ENCODE measurements at places on chromosomes 13 and 19. TPM values are rescaled to one million over a fixed set of nuclear protein-coding genes. Genes with fewer than 3 reads are reported as not detected.

Gene ZGLP1
- polyA plus RNA-seq = not detected

Gene KIR2DL4
- 67.2 TPM for polyA plus RNA-seq

Gene CLDN10
- not detected for polyA plus RNA-seq

Gene ZNF135
- polyA plus RNA-seq = not detected

Gene TMEM91
- polyA plus RNA-seq = 5.2 TPM

Gene FLT3LG
- 28.3 TPM for polyA plus RNA-seq

Gene HDGFL2
- 7.3 TPM for polyA plus RNA-seq

DNA sequence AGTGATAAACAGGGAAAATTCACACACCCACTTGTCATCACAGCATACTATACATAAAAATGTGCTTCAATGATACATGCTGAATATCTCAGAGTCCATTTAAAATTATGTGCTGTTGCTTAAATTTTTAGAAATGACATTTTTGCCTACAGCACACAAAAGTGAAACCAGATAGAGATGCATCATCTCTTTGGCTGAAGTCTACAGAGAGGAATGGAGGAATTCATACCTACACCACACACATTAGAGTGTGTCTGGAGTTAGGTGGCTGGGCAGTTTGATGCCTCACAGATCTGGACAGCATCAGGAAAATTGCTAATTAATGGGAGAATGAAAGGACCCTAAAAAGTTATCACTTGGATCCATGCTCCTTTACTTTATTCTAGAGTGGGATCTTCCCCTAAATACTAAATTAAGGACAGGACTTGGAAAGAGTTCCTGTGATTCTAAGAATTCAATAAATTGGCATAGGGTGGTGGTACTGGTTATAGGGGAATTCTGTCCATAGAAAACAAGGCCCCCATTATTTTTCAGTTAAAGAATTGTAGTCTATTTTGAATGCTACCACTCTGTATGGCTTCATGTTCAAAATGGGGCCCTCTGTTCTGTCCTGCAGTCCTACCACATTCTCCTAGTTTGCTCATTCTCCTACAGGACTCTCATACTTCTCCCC is 41.3 kb downstream of the RCBTB2 start:
- peak; percentile 29 for DNase-seq

DNA sequence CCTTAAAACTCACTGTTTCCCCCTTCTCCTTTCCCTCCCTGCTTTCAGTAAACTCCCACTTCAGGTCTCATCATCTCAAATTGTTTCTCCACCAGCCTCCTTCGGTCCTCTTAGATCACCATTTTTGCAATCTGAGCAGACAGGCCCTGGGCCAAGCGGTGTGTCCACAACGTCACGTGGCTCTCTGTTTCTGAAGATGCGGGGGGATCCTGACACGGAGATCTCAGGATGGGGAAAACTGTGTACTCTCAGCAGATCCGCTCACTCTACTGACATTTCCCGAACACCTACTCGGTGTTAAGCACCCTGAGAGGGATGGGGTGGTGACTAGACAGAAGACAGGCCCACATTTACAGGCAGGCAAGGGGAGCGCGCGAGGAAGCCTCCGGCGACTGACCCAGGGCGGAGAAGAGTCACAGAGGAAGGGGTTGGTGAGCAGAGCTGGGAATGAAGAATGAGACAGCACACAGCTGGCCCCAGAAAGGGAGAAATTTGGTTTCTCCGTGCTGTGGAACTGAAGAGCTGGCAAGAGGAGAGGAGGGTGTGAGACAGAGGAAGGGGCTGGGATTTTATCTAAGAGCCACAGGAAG is 38.8 kb downstream of the SERP2 start:
- no peak for DNase-seq

GRCh38 chr13:53045189-53045588 is 16.6 kb downstream of the OLFM4 start:
- DNase-seq = no peak

- DNase-seq = no peak
Measured at GRCh38 chr19:32012886-32013631, 332.4 kb upstream of the ZNF507 start.

DNA sequence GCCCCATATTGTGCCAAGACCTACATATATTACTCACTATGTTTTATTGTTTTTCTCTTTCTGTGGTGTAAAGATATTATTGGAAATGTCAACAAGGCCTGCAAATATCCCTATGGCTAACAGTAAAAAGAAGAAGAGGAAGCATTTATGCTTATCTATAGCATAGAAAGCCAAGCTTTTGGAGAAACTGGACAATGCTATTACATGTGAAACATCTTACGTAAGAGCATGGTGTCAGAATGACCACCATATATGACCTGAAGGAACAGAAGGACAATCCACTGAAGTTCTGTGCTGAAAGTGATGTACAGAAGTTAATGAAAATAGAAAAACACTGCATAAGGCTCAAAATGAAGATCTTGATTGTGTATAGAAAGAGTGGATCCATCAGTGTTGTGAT is 145.2 kb downstream of the KCTD12 start:
- no peak for DNase-seq

DNA sequence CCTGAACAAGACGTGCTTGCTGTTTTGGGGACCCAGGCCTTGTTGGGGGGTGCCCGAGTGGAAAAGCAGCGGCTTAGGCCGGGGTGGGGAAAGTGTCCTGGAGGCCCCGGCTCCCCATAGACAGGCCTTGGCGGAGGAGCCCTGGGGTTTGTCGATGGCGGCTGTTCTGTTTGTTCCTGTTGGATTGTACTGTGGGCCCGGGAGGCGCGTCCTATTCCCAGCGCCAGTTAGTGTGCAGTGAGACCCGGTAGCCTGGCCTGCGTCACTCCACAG is 11.1 kb downstream of the NCLN start:
- no peak for DNase-seq

DNA sequence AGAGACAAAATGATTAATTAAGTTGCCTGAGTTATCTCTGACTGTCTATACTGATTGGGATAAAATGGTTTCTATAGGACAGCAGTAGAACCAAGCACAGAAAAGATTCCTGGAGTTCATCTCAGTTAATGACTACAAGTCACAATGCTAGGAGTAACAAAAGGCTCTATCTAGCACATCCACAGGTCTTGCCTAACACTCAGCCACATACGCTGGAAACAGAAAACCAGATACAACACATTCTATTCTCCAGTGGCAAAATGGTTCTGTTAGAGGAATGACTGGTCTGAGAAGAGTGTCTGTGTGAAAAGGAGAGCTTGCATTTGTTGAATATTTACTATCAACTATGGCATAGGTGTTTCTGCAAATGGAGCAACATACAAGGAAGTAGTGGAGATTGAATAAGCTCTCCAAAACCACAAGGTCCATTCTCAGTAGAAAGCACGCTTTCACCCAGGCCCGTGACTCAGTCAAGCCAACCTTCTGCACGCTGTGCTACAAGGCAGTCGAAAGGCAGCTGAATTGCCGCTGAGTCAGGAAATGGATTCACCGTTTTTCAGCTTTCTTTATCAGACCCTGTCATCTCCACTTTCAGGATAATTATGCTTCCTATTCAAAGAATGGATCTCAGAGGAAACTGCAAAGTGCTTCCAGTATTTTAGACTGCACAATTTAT is 761.5 kb downstream of the EFNB2 start:
- DNase-seq = no peak

GRCh38 chr19:15891434-15891833 is 6.4 kb downstream of the CYP4F2 start:
- DNase-seq = no peak

DNA sequence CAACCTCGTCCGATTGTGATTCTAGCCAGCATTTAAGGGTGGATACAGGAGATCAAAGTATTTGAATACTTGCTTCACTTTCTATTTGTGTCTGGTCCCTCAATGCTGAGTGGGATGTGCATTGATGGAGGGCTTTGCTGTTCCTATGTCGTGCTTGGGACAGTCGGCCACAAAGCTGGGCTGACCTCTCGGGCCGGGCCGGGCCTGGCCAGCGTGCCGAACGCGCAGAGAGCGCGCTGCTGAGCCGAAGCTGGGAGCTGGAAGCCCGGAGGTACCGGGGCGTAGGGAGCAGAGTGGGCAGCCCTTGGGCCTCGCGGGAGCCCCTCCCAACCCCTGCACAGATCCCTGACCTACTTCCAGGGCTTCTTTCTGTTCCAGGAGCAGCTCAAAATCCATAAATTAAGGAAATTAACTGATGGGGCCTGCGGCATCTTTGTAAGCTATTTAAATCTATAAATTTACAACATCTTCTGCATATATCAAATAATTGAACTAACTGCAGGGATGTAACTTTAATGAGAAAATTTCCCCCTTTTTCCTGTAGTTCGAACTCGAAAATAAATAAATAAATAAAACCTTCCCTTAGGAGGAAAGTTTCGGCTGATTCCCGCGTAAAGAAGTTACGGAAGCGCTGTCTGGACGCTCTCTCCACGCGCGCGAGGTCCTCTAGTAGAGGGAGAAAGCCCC is 1.8 kb upstream of the KCTD15 start:
- DNase-seq = no peak

DNA sequence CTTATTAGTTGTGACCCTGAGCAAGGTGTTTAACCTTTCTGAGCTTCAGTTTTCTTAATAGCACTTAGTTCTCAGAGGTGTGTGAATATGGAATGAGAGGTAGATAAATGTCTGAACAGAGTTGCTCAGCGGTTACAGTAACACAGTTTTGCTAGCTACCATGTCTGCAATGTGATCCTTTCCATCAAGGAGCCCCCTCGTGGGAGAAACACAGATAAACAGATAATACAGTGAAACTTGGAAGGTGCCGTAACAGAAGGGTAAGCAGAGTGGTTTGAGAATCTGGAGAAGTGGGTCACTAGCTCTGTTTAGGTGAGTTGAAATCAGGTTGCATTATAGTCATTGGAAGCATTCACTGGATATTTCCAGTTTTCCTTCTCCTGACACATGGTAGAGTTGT is 38.9 kb downstream of the IRS2 start:
- no peak for DNase-seq

DNA sequence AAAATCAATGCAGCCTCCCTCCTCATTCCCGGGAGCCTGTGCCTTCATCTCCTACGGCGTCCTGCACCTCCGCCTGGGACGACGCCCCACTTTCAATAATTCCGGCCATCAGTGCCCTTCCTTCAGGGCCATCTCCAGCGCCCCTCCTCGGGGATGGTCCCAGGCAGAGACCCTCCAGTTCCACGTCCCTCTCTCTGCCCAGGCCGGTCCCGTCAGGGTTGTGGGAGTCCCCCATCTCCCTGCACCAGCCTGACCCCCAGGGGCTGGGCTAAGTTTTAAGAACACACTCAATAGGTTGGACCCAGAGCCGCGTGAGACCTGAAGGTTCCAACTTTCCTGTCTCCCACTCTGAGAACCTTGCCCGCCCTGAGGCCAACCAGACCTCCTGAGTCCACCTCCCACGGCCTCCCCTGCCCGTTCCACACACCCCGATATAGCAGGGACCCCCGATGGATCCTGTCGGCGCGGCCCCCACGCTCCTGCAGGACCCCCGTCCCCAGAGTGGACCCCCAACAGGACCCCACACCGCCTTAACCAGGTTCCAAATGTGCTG is 646 bp downstream of the TMEM161A start:
- DNase-seq = no peak

GRCh38 chr19:2096480-2097202 is at the start of gene IZUMO4:
TSS of gene IZUMO4 (plus strand) at chr19:2096915. CDS start at chr19:2096946, 31 bp downstream.
- peak; percentile 99 for DNase-seq

DNA sequence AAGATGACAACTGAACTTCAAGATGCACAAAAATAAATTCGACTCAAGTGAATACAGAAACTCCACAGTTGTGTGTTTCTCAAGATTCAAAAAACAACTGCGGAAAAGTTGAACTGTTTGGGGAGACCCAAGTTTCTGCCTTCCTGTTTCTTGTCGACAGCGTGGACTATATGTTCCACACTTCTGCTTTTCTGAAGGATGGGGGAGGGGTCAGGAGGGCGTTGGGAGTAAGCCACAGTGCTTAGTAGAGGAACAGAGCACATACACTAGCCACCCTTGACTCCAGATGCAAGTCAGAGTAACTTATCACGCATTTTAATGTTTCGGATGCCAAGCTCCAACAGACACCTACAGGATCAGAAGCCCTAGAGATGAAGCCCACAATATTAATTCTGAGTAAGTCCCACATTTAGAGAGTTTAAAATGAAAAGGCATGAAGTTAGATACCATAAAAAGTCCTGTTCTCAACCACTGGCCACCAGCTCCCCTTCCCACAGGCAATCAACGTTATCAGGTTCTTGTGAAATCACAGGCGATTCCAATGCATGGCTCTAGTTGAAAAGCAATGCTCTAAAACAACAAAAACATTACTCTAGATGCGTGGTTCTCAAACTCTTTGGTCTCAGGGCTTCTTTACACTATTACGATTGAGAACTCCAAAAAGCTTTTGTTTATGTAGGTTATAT is 4.2 kb downstream of the TUBGCP3 start:
- DNase-seq = no peak

GRCh38 chr13:22027566-22027965 is 356.7 kb downstream of the FGF9 start:
- DNase-seq = no peak

GRCh38 chr13:111215081-111216047 is 100.3 kb downstream of the ARHGEF7 start:
- no peak for DNase-seq

- no peak for DNase-seq
Measured at GRCh38 chr13:59133903-59134302, 1029.8 kb downstream of the DIAPH3 start.

DNA sequence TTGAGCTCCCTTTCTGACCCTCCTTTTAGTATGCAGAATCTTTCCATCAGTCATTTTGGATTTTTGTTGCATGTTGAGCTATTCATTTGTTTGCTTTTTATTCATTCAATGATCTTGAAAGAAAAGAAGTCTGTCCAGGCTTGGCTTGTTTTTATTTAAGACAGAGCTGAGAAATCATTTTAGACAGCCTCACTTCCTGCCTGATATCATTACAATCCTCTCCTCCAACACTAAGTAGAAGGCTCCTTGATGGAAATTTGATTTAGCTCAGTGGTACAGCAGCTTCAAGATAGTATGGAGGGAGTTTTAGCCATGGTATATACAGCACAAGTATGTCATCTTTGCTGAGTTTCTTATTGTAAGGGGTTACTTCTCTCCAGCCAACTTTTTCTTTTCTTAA is 28.4 kb downstream of the MBNL2 start:
- no peak for DNase-seq

DNA sequence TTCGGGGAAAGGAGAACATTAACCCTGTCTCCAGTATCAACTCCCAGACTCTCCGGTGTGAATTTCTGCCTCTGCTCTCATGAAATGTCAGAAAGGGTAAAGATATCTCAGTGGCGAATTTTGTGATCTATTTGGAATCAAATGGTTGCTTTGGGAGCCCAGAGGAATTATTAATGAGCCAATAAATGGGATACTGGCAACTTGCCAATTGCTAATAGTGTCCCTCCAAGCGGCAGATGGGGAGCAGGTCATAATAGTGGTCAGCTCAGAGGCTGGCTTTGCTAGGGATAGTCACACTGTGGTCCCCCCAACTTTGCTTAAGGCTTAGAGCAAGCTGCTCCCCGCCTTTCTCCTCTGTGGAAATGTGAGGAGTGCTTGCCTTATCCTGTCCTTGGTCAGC is 176.1 kb upstream of the KL start:
- no peak for DNase-seq

- DNase-seq = no peak
Measured at GRCh38 chr13:107900775-107901174, 314.6 kb downstream of the LIG4 start.

Measured in immature natural killer cell (primary cell).